Mesothelial cell of epicardium (in vitro differentiated cells): ENCODE measurements at places on chromosomes 7 and 10. TPM values are rescaled to one million over a fixed set of nuclear protein-coding genes. Genes with fewer than 3 reads are reported as not detected.

- H3K4me3 ChIP-seq, result peak overlapping the region; percentile 4
- no peaks in the 10 kb centered on the region for H3K27me3 ChIP-seq
- H3K4me1 ChIP-seq, result peaks cover 57% of the 10 kb centered on the region
- H3K36me3 ChIP-seq, result peaks cover 12% of the 10 kb centered on the region
- DNase-seq, result peak; percentile 51
- peak overlapping the region; percentile 97 for H3K27ac ChIP-seq
These were observed 147.1 kb downstream of the RNF216 start for GRCh38 chr7:5634107-5634950.

GRCh38 chr7:155003092-155003375 is at the start of gene PAXIP1:
PAXIP1 (minus strand) TSS chr7:155003124; CDS start chr7:155002929, 195 bp downstream.
- peaks cover 5% of the 10 kb centered on the region for H3K36me3 ChIP-seq
- no peaks in the 10 kb centered on the region for H3K27me3 ChIP-seq
- peaks cover 13% of the 10 kb centered on the region for H3K4me1 ChIP-seq
- H3K27ac ChIP-seq, result peak within 1 kb of the TSS; percentile 99
- DNase-seq, result peak; percentile 55

Gene WDFY4
- total RNA-seq, result 2.6 to 4.3 TPM (median 3.3 TPM) in 3 replicates

- no peaks in the 10 kb centered on the region for H3K4me1 ChIP-seq
- H3K27ac ChIP-seq, result no peak overlapping the region
- no peak overlapping the region for H3K4me3 ChIP-seq
- H3K36me3 ChIP-seq, result no peaks in the 10 kb centered on the region
These were observed 315.7 kb downstream of the EXOC4 start for GRCh38 chr7:133568544-133568943.

- H3K27ac ChIP-seq, result peak overlapping the region; percentile 69
- H3K36me3 ChIP-seq, result no peaks in the 10 kb centered on the region
- H3K27me3 ChIP-seq, result peaks cover 55% of the 10 kb centered on the region
- H3K4me1 ChIP-seq, result peaks cover 61% of the 10 kb centered on the region
- H3K4me3 ChIP-seq, result peak overlapping the region; percentile 72
- no peak for DNase-seq
These were observed 1.5 kb downstream of the DUSP5 start for GRCh38 chr10:110498982-110499795.

DNA sequence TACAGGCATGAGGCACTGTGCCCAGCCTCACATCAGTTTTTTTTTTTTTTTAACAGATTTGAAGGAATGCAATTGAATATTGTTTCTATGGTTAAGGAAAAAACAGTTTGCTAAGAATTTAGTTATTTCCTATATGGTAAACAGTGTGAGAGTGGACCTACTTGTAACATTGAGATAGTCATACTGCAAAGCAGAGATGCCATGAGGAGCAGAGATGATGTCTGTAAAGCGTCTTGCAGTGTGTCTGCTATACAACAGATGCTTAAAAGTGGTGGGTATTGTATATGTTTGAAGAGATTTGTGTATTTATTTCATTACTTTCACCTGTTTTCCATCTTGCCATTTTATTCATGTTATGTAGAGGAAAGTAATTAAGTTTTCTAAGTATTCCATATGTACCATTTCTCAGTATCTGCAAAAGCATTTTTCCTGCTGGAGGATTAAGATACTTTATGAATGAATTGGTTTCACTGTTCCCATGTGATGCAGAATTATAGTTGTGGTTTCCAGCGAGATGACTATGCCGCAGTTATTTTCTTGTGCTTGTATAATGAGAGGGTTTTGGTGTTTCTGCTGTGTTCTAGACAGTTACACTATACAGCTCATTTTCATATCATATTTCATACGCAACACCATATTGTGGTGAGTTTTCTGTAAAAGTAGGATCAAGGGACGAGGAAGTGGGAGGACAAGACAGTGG is 26.6 kb downstream of the TET1 start:
- DNase-seq, result no peak
- H3K4me1 ChIP-seq, result no peaks in the 10 kb centered on the region
- no peak overlapping the region for H3K4me3 ChIP-seq
- H3K27ac ChIP-seq, result peak overlapping the region; percentile 4
- H3K27me3 ChIP-seq, result no peaks in the 10 kb centered on the region
- H3K36me3 ChIP-seq, result peaks cover 6% of the 10 kb centered on the region

Gene MEOX2
- 0.09 TPM in 1 of 3 replicates, not detected in the others for total RNA-seq

Gene GNG11
- 5.8 to 6.7 TPM (median 6.4 TPM) in 3 replicates for total RNA-seq

DNA sequence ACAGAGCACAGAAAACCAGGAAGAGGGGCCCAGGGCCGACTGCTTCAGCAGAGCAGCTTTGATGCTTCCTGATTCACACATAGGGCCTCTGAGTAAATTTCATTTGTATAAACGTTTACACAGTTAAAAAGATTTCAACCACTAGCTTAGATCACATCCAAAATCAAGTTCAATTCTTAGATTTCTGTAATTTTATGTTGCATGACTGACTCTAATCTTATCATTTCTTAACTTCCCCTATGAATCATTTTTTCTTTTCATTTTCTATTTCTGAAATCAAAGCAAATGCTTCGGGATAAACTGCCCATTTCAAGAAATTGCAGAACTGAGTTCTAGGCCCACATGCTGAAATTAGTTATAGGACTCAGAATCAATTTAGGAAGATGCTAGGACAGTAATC is 224.7 kb downstream of the INHBA start:
- no peaks in the 10 kb centered on the region for H3K27me3 ChIP-seq
- H3K4me3 ChIP-seq, result no peak overlapping the region
- peaks cover 13% of the 10 kb centered on the region for H3K4me1 ChIP-seq
- no peak for DNase-seq

Gene CHST3
- total RNA-seq, result 26.2 to 27.6 TPM (median 26.3 TPM) in 3 replicates

GRCh38 chr10:1043532-1043995 is 5.4 kb downstream of the IDI1 start:
- H3K36me3 ChIP-seq, result peaks cover 12% of the 10 kb centered on the region
- peaks cover 33% of the 10 kb centered on the region for H3K4me1 ChIP-seq
- no peak for DNase-seq

DNA sequence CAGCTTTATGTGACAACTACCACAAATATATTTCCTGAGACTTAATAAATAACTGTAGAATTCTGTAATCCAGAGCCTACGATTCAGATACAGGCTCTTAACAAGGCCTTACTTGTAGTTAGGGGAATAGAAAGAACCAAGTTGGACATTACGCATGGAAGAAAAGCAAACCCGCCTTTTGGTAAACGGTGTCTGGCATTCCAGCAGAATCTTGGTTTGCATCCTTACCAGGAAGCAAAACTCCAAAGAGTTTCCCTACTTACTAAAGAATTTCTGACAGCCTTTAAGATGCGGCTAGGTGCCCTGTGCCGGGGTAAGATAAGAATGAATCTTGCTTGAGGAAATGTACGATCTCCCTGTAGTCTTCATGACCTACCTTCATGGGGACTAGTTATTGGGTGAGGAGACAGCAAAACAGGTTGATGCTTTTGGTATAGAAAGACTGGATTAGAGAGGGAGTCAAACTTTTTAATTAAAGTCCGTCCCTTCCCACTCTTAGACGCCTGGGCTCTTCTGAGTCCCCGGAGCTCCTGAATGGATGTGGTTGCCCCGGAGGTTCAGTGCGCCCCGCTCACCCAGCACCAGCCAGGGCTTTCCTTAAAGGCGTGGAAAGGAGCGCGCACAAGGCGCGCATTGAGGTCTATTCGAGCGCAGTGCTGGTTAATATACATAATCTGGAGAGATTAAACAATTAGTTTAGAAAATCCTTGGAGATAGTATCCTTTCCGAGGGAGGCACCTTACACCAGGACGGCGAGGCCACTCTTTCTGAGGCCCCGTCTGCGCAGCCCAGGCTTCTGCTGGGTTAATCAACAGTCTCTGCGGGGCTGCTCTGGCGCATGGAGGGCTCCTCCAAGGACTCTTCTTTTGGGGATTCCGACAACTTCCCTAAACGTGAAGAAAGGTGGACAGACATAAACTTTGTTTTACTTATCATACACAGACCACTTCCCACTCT is 11.5 kb downstream of the PTF1A start:
- H3K27ac ChIP-seq, result no peak overlapping the region
- H3K4me3 ChIP-seq, result no peak overlapping the region
- peaks cover 97% of the 10 kb centered on the region for H3K27me3 ChIP-seq
- no peak for DNase-seq

DNA sequence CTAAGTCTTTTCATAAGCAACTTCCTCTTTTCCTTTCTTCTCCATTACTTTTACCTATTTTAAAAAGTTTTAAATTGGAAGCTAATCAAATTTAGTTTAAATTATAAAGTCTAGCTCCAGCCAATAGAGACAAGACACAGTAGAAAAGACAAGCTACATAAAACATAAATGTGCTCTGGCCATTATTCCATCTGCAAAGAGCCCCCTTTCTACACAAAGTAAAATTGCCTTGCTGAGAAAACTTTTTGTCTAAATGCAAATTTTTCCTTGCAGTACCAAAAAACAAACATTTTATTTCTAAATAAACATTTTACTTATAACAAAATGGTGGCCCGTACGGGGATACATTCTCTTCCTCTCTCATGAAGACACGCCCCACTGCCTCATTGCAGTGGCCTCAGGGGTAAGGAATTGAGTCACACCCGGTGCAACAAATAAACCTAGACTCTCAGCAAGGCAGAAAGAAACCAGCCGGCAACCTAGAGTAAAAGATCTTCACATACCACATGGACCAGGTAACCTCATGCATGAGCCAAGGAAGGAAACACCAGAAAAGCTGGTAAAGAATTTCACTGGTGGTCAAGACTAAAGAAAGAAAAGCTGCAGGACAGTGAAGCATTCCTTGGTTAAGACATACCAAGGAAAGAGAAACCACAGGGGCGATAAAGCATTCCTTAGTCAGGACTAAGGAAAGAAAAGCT is 71.6 kb upstream of the ZNF746 start:
- peaks cover 70% of the 10 kb centered on the region for H3K36me3 ChIP-seq
- H3K27me3 ChIP-seq, result no peaks in the 10 kb centered on the region
- no peak overlapping the region for H3K27ac ChIP-seq
- DNase-seq, result no peak
- H3K4me3 ChIP-seq, result no peak overlapping the region
- H3K4me1 ChIP-seq, result no peaks in the 10 kb centered on the region

DNA sequence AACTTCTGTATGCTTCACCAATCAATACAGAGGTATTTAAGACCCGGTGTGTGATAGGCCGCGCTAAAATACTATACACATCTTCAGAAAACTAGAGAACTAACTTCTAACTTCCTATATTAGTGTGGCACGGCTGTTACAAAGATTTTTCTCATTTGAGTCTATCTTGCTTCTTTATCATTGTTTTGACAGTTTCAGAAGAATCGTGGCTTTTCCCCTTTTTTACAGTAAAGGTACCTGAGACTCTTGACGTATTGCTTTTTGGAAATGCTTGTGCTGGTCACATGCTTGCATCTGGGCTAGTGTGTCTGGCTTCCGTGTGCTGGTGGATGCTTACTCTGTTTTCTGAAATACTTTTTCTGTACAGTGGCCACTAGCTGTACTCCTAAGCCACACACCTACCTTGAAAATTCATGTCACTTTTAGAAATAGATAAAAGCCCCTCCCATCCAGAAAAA is 12.7 kb downstream of the IKZF1 start:
- peaks cover 8% of the 10 kb centered on the region for H3K4me1 ChIP-seq
- no peak overlapping the region for H3K4me3 ChIP-seq
- peaks cover 23% of the 10 kb centered on the region for H3K27me3 ChIP-seq
- no peak overlapping the region for H3K27ac ChIP-seq

DNA sequence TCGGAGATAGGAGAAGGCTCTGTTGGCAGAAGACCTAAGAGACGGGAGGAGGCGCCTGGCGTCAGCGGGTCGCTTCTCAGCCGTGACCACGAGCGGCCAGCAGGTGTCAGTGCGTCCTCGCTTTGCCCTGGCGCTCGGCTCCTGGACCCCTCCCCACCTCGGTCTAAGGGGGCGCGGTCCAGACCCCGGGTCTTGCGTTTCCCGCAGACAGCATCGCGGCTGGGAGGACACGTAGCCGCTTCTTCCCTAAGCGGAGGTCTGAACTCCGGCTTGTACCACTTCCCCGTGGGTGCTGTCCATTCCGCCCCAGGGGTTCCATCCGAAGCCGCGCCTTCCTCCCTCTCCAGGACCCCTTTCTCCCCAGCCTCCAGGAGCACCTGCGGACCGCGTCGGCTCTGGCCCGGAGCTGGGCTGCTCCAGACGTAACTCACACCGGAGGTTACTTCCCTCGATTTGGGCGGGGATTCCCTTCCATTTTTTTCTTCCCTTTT is 593 bp upstream of the ADRA2A start:
- peak overlapping the region; percentile 25 for H3K27ac ChIP-seq
- H3K4me3 ChIP-seq, result peak overlapping the region; percentile 68
- no peaks in the 10 kb centered on the region for H3K36me3 ChIP-seq
- H3K4me1 ChIP-seq, result peaks cover 16% of the 10 kb centered on the region

- peak within 1 kb of the TSS; percentile 93 for H3K4me3 ChIP-seq
- DNase-seq, result peak; percentile 65
- peaks cover 19% of the 10 kb centered on the region for H3K4me1 ChIP-seq
- no peaks in the 10 kb centered on the region for H3K27me3 ChIP-seq
These were observed at the start of gene SEM1 for GRCh38 chr7:96709381-96710228. SEM1 (minus strand) TSS chr7:96709846; CDS start chr7:96709763, 83 bp downstream.

DNA sequence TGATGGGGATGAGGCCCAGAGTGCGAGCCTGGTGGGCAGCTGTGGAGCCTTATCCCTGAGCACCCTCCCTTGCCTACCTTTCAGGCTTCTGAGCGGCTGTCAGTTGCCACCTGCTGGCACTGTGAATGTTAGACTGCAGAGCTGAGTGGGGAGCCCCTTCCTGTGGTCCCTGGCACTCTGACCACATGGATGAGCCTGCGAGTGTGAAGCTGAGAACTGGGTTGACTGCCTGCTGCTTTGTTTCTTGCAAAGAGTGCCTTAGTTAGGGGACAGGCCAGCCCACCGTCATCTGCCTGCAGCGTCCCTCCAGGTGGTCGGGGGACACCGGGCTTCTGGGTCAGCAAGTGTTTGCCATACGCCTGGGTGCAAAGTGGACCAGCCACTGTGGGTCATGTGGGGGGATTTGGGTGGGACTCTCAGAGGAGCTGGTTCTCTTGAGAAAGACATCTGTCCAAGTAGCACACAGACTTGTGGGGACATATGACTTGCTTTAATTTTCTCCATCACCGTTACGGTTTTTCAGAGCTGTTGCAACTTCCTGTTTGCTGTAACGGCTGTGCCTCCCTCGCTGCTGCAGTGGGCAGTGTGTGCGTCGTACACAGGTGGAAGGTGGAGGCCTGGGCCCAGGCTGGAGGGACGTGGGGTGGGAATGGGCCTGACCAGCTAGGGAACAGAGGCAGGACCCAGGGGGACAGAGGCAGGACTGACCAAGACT is 13.7 kb downstream of the INPP5A start:
- no peak for DNase-seq
- H3K36me3 ChIP-seq, result no peaks in the 10 kb centered on the region
- H3K27ac ChIP-seq, result no peak overlapping the region
- H3K4me3 ChIP-seq, result no peak overlapping the region

DNA sequence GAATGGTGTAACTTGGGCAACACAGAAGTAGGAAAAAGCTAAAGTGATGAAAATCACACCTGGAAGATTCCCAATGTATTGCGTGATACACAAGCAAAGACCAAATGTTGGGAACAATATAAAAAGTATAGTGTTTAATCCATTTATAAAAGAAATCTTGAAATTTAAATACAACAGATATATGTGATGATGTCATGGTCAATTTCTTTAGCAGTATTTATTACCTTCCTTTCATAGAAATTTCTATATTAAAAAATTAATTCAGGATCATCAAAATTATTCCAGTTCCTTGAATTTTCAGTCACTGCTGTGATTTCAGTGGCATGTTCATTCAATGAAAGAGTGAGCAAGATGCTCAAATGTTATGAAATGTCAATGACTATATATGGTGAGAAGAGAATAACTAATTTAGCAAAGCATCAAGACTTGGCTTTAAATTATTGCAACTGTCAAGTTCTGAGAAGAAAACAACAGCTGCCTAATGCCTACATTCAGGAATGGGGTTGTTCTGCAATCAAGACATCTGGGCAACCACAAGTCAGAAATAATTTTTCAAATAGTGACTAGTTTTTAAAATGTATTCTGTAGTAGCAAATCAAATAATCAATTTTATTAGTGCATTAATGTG is 308.8 kb downstream of the SEMA3D start:
- H3K4me3 ChIP-seq, result no peak overlapping the region
- no peaks in the 10 kb centered on the region for H3K36me3 ChIP-seq
- no peak for DNase-seq
- peaks cover 3% of the 10 kb centered on the region for H3K4me1 ChIP-seq
